ENCODE measurements at places on chromosomes 7 and 10.
A peak's percentile ranks its signal among the peaks of the same experiment; 100 is the strongest.

GRCh38 chr7:134450294-134451000, 8.5 kb downstream of the AKR1B1 start:
- no peak for DNase-seq

GRCh38 chr7:110050785-110051184, 1040.1 kb upstream of the LRRN3 start:
- no peak for DNase-seq

GRCh38 chr10:112004075-112004474, 179.5 kb downstream of the GPAM start:
- DNase-seq = no peak

GRCh38 chr7:25054819-25055519, 70.1 kb downstream of the CYCS start:
- no peak for DNase-seq

- DNase-seq = no peak
Measured at GRCh38 chr7:29565982-29566746, 2.5 kb downstream of the PRR15 start.

DNA sequence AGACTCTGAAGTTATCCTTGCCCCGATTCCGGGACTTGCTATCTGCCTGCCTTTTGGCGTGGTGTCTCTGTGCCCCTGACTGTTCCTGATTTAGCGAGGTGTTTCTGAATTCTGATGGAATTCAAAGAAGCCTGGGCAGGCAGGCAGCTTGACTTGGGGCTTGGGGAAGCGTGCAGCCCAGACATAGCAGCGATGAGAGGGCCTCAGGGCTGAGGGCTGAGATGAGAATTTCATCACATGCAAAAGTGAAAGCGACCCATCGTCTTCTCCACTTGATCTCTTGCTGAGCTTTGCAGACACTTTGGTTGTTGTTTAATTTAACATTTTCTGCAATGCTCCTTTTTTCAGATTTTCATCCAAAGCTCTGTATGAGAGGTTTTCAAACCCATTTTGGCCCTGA, 57.8 kb downstream of the TCF7L2 start:
- no peak for DNase-seq

GRCh38 chr7:105213611-105214010, 175.1 kb downstream of the SRPK2 start:
- no peak for DNase-seq

- no peak for DNase-seq
Measured at GRCh38 chr7:108103558-108104298, 26.4 kb downstream of the LAMB4 start.

- DNase-seq = no peak
Measured at GRCh38 chr10:76236356-76236755, 804.9 kb downstream of the LRMDA start.

- peak; percentile 82 for DNase-seq
Measured at GRCh38 chr7:65438598-65438997, 64.9 kb downstream of the ZNF92 start.

GRCh38 chr7:99824091-99824490, 3.7 kb upstream of the CYP3A43 start:
- no peak for DNase-seq

DNA sequence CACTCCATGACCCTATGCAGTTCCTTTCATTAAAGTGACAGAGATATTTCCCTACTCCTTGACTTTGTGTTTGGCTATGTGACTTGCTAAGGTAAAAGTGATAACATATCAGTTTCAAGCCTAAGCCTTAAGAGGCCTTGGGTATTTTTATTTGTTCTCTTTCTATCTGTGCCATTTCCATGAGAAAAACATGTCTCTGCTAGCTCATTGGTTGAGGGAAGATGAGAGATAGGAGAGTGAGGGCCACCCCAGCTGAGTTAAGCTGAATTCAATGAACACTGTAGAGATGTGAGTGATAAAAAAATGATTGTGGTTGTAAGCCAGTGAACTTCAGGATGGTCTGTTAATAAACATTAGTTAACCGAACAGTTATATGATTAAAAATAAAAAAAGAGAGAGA, 13.4 kb downstream of the TASOR2 start:
- no peak for DNase-seq

- no peak for DNase-seq
Measured at GRCh38 chr10:71029411-71029892, 141.1 kb upstream of the PCBD1 start.

GRCh38 chr7:9029681-9030530, 596.5 kb downstream of the NXPH1 start:
- DNase-seq = no peak

- no peak for DNase-seq
Measured at GRCh38 chr10:47257396-47258120, 42.4 kb upstream of the GDF10 start.

DNA sequence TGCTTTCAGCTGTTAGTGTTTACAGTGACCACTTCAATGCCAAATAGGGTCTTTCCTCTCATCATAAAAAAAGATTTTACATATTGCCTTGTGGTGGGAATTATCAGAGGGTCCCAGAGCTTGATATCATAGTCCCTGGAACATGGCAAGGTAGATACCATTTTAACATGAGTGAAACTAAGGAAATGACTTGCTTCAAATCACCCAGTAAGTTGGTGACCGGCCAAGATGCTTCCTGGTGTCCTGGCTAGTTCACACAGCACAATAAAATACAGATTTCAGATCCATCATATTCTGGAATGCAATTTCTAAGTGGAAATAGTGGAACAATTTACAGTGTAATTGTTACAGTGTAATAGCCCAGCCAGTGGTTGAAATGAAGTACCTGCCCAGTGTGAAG, 36.6 kb downstream of the CNNM1 start:
- DNase-seq = no peak

DNA sequence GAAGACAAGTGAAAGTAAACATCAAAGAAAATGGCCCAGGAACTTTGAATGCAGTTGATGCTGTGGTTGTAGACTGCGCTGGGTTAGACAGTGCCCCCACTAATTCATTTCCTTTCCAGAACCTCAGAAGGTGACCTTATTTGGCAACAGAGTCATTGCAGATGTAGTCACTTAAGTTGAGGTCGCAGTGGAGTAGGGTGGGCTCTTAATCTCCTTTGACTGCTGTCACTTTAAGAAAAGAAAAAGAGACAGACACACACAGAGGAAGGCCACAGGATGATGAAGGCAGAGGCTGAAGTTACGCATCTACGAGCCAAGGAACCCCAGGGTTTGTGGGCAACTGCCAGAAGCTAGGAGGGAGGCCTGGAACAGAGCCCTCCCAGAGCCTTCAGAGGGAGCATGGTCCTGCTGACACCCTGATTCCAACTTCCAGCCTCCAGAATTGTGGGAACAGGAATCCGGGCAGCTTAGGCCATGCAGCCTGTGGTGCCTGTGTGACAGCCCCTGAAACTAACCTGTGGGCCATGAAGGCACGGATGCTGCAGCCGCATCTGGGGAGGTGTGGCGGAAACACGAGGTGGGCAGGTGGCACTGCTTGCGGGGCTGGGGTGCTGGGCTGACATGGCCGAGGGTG, 107.6 kb downstream of the PRKAG2 start:
- no peak for DNase-seq

DNA sequence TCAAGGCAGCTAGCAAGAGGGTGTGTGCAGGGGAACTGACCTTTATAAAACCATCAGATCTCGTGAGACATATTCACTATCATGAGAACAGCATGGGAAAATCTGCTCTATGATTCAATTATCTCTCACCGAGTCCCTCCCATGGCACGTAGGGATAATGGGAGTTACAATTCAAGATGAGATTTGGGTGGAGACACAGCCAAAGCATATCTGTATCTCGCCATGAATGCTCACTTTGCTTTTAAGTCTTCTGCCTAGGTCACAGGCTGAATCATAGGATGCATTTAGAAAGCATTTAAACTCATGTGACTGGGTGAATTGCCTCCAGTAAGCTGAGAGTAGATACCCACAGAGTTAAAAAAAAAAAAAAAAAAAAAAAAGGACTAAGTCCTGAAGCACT, 220.0 kb downstream of the AGMO start:
- no peak for DNase-seq

- no peak for DNase-seq
Measured at GRCh38 chr7:148712678-148713329, 14.1 kb downstream of the CUL1 start.

GRCh38 chr10:109259293-109259692, 664.0 kb downstream of the XPNPEP1 start:
- no peak for DNase-seq

GRCh38 chr7:41103331-41103730, 599.6 kb downstream of the INHBA start:
- DNase-seq = no peak

GRCh38 chr10:131427281-131427680, 115.8 kb upstream of the TCERG1L start:
- DNase-seq = no peak

- DNase-seq = no peak
Measured at GRCh38 chr7:26699766-26700165, 164.6 kb downstream of the SKAP2 start.

DNA sequence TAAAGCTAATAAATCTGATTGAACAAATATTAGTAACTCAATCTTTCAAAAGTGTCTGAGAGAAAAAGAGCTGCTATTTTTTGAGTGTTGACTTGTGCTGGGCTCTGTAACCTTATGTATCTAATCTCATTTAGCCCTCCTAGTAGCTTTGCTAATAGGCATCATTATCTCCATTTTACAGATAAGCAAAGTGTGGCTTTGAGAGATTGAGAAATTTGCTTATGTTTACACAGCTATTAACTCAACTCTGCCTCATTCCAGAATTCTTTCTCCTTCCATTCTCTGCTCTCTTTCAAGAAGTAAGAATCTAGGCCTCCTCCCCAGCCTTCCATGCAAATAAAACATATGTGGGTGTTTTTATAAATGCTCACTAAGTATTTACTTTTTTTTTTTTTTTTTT, 137.8 kb downstream of the GATA3 start:
- DNase-seq = no peak

DNA sequence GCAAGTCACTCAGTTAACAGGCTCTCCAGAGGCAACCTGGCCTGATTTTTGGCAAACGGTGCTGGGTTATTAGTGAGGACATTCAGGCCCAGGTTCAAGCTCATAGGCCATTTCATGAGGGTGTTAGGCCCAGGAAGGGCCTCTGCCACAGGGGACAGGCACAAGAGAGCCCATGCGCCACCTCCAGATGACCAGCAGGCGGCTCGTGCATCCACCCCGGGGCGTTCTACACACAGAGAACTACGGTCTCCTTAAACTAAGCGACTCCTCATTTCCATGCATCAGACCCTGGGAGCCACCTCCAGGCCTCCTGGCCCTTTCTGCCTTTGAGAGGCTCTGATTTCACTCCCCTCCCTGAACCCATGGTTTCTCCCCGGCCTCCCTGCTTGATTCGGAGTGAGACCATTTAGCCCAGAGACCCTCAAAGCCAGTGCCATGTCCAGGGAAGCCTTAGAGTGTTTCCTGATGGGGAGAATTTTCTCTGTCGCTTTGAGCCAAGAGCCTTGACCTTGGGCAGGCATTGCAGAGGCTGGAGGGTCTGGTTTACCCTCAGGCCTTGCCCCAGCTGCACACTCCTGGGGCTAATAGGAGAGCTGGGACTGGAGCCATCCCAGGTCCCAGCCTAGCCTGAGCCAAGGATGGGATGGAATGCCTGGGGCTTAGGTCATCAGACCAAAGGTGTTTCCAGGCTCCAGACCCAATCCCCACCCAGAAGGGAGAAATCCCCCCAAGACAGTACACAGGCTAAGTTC, 188.0 kb downstream of the GRID1 start:
- no peak for DNase-seq

GRCh38 chr7:18638594-18639452, 143.3 kb downstream of the HDAC9 start:
- peak; percentile 66 for DNase-seq

GRCh38 chr7:75055830-75056772, 17.5 kb downstream of the RCC1L start:
- DNase-seq = no peak

DNA sequence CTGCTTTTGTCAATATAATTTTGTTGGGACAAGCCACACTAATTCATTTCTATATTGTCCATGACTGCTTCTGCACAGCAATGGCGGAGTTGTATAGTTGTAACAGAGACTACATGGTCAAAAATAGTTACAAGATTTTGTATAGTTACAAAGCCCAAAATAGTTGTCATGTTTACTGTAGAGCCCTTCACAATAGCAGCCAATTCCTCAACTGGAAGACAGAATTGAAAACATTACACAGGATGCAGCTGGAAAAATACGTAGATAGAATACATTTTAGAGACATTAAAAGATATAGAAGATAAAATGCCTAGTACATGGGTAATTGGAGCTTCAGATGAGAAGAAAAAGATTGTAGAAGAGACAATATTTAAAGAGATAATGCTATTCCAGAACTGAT, 156.4 kb upstream of the FEZF1 start:
- no peak for DNase-seq

GRCh38 chr10:19204246-19204917, 155.8 kb downstream of the MALRD1 start:
- DNase-seq = no peak

DNA sequence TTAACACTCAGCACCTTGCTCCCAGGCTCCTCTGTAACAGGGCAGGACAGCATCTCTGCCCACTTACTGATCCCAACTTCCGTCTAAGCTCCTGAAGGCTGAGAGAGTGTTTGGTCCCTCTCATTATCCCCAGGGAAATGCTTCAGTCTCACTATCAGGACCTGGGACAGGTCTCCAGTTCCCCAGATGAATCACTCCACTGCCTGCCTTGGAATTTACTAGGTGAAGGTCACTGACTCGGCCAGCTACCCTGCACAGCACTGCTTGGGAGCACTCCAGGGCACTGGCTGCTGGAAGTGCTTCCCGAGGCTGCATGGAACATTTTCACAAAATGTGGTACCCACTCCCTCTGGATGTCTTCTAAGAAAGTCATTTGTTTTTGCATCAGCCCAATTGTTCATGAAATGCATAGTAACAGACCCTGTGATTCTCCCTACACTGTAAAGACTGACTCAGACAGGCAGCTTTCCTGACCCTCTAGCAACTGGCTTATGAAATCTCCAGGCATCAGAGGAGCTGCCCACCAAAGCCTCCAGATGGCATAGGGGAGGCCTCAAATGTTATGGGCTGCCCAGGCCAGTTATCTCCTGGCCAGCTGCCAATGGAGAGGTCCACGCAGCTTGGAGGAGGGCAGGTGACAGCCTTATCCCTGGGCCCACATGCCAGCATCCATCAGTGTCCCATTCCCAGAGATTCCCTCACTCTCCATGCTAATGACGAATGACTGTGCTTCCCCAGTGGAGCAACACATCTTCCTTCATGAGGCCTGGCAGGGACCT, 89.1 kb downstream of the GFRA1 start:
- DNase-seq = peak; percentile 49

- no peak for DNase-seq
Measured at GRCh38 chr7:40105879-40106473, 28.4 kb downstream of the MPLKIP start.

- no peak for DNase-seq
Measured at GRCh38 chr10:99912041-99912440, 97.7 kb downstream of the DNMBP start.

DNA sequence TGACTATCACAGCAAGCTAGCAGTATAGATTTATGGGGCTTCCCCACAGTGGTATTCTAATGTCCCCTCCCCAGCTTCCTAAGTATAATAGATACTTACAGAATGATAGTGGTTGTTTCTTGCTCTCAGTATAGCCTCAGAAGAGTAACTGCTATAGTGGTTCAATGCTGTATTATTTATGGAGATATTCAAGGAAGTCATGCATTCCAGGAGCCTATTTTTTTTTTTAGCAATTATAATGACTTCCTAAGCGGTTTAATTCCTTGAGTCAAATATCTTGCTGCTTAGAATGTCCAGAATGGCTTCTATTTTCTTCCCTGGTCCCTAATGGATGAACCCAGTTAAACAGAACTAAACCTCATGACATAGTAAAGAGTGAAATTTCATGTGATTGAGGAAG, 451.5 kb upstream of the SEMA3D start:
- DNase-seq = no peak

- DNase-seq = no peak
Measured at GRCh38 chr10:59454171-59454919, 92.0 kb upstream of the FAM13C start.
